ENCODE measurements at places on chromosomes 4 and X.

DNA sequence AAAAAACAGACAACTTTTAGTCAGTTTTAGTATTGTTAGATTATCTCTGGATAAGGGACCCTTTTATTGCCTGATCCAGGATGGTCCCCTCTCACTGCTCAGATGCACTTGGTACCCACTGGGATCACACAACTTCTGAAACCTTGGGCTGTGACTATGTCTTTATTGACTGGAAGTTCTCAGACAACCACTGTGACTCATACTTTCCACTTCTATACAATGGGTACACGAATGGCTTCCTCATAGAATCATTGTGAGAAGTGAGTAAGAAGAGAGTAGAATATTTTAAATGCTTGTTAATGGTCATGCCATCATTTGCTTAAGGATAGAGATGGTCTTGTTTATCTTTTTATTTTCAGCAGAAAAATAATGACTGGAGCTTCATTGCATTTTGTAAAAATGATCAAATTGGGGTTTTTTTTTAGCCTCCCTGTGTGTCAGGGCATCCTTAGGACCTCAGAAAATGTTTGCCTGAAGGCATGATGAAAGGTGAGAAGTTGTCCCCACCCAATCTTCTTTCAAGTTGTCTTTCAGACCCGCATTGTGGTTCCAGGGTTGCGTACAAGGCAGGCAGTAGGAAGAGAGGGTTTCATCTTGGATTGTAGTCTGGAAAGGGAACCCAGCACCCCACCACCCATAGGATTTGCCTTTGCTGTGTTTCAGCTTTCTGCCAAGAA is 115.1 kb downstream of the CPEB2 start:
- no peak for DNase-seq

- no peak for DNase-seq
Observed at GRCh38 chr4:75101906-75102786, 169.2 kb downstream of the PARM1 start.

DNA sequence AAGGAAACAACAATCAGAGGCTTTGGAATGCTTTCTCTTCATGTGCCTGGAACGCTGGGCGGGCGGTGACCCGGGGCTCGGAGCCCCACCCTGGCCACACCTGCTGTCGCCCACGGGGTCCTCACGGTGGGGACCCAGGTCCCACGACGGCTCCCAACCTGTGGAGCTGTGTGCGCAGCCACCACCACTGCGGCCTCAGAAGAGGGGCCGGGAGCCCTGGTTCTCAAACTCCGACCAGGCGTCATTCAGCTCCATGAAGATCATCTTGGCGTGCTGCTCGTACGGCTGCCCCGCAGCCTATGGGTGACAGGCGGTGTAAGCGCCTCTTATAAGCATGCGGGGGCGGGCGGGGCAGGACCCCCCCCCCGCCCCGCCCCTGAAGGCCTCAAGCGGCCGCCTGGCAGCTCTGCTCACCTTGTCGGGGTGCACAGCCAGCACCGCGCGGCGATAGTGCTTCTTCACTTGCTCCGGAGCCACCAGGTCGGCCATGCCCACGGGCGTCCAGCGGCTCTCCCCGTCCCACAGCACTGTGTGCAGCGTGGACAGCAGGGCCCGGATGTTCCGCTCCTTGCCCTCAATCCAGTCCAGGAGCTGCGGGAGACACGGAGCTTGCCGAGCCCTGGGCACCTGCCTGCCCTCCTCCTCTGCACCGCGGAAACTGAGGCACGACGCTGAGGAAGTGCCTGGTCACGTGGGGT is 23.7 kb upstream of the CPLX1 start:
- DNase-seq, result no peak

GRCh38 chr4:15479089-15479912 is 9.6 kb downstream of the CC2D2A start:
- DNase-seq, result peak; percentile 83

DNA sequence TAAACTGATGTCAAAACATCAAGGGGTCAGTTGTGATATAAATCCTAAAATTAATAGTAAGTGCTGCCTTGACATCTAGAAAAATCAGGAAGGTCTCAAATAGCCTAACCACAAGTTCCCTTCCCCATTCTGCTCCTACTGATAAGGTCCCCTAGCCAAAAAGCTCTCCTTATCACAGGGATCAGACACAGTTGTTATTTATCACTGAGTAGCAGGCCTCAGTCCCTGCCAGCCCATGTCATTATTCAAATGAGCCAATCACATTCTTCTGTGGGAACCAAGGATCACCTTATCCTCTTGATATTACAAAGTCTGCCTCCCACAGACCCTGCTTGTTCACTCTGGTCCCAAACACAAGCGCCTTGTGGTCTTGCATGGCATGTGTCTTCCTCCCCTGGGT is 23.3 kb upstream of the TMEM255A start:
- no peak for DNase-seq

GRCh38 chr4:76589872-76590797 is 155.1 kb downstream of the SHROOM3 start:
- no peak for DNase-seq
